AG04449 (cell line): ENCODE measurements at places on chromosomes 2 and 18.

DNA sequence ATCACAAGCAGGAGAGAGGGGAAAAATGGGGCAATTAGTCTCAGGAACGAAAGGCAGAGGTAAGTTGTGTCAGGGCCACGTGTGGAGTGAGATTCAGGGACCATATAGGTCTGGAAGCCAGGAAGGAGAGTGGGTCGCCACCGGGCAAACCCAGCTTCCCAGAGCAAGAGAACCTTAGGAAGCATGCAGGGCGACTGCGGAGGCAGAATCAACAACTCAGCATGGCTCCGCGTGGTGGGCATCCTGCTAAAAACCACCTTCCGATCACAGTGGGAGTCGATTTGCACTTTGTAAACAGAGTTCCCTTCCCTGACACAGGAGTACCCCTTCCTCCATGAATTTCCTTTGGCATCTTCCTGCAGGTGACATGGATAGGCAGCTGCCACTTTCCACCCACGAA, 114.6 kb downstream of the TTC32 start:
- DNase-seq = no peak

- no peak for DNase-seq
Observed at GRCh38 chr2:199985625-199986207, 30.3 kb downstream of the MAIP1 start.

- DNase-seq = no peak
Observed at GRCh38 chr2:171480908-171481307, 41.4 kb upstream of the CYBRD1 start.

DNA sequence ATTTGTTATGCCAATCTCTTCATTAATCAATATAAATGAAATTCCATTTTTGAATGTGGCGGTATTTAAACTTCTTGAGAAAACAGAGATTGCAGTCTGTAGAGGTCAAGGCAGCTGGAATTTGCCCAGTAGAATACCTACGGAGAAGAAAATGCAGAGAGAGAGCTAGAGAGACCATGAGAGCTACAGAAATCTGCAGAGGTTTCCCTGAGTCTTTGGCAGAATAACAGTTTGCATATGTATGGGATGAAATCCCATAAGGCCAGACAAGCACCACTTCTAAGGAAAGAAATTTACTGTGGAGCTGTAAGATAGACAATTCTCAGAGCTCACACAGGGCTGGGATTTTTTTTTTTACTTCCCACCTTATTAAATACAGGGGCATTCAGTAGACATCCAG, 23.6 kb upstream of the TMEFF2 start:
- DNase-seq = no peak

GRCh38 chr2:101806701-101807100, 109.2 kb downstream of the MAP4K4 start:
- DNase-seq = no peak

GRCh38 chr2:112754564-112754963, 9.8 kb downstream of the CKAP2L start:
- no peak for DNase-seq

- no peak for DNase-seq
Observed at GRCh38 chr2:74548900-74549826, 4.6 kb downstream of the LOXL3 start.

- no peak for DNase-seq
Observed at GRCh38 chr2:105761931-105762515, 17.3 kb downstream of the NCK2 start.

GRCh38 chr2:83369601-83370418, 1089.3 kb downstream of the SUCLG1 start:
- DNase-seq = no peak

DNA sequence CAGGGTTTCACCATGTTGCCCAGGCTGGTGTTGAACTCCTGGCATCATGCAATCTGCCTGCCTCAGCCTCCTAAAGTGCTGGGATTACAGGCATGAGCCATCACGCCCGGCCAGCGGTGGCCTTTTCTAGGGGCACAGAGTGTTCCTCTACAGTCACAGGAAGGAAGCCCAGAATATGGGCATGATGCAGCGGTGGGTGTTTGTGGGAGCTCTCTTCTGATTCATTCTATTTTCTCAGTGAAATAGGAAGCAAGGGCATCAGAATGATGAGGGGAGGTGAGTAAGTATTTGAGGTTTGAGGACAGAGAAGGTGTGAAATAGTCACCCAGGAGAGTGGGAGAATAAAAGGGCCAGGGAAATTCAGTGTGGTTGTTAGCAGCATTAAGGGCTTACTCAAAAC, 70.3 kb upstream of the PSME4 start:
- DNase-seq = no peak

DNA sequence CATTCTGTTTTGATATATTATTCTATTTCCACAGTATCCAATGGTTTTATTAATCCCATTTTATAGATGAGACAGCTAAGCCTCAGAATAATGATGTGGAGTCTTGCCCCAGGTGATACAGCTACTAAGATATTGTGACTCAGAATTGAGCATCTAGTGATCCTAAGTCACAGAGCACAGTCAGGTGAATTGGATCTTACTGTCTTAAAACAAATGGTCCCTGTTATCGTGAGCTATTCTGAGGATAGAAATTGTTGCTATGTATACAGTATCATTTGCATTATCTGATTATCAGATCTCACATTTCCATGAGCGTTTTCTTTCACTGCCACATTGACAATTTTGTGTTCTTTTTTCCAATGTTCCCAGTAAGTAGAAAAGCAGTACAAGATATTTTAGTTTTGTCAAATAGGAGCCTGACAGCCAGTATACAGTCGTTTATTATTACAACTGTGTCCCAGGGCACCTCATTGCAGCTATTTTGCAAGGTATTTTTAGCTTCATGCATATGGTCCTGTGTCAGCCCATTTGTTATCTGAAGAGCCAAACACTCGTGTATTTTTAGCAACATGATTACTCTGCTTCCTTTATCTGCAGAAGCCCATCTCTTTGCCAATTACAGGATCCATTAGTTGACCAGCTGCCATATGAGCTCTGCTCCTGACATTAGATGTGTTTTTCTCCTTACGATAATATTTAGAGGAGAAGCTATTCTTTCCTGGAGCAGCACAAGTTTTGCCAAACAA, 25.1 kb upstream of the SGPP2 start:
- no peak for DNase-seq

DNA sequence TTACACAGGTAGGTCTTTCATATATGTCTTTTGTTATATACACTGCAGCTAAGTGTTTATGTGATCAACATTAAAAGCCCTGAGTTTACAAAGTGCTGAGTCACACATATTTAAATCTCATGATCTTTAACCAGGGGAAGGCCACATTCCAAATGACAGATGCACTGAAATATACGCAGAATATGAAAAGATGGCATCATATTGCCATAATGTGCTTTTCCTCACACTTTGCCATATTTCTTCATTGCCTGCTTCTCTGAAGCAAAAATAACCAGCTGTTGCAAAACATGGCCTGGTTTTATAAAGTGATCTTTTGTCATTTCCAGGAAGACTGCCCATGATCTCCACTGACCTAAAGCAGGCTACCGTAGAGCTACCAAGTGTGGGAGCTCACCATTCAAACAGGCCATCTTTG, 93.5 kb upstream of the MAPRE2 start:
- DNase-seq = no peak

GRCh38 chr2:3641181-3641580, 16.8 kb upstream of the ALLC start:
- DNase-seq = no peak

GRCh38 chr2:235432741-235433520, 60.9 kb upstream of the AGAP1 start:
- no peak for DNase-seq

DNA sequence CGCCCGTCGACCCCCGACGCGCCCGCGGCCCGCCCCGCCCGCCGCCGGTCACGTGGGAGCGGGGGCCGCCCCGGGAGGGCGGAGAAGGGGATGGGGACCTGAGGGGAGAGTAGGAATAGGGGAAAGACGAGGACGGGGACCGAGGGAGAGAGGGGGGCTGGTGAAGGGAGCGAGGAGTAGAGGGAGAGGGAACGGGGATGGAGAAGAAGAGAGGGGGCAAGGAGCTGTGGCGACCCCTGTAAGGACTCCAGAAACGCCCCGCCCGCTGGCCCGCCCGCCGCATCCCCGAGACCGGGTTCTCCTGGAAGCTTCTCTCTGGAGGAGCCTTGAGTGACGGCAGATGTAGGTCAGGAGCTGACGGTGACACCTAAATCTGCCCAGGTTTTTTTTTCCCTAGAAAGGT, 615 bp downstream of the ADNP2 start:
- no peak for DNase-seq

DNA sequence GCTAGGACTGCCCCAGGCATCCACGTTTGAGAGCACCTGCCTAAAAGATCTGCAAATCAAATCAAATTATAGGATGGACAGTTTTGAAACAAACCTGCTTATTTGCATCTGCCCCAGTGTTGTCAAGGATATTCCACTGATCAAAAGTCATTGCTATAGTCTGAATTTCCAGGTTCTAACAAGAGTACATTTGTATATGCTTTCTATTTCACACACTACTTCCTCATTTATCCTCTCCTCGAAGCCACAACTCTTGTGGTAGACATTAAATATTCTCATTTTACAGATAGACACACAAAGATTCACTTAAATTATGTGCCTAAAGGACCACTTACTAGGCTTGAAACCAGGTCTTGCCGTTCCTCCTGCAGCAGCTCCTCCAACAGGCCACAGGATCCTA, 11.9 kb upstream of the TET3 start:
- no peak for DNase-seq
